ENCODE measurements at places on chromosomes 7 and 10.

GRCh38 chr10:118581340-118581739 lies 14.1 kb downstream of the PRLHR start:
- DNase-seq = no peak

DNA sequence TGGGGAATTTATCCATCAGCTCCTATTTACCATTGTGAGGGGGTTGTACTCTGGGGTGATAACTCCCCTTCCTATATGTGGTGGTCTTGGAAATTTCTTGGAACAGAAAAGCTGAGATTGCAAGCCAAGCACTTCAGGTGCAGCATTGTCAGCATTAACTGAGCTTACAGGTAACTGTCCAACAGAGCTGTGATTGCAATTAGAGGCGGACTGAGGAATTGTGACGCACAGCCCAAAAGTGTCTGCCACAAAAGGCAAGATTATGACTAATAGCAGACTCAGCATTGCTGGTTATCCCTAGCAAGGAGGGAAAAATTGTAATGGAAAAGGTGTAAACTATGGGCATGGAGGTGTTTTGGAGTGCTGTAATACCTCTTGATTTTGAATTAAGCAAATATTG lies 126.1 kb upstream of the AGR3 start:
- DNase-seq = no peak

GRCh38 chr10:111756217-111757061 lies 427.1 kb downstream of the GPAM start:
- no peak for DNase-seq

GRCh38 chr10:15563246-15563645 lies 156.5 kb downstream of the ITGA8 start:
- no peak for DNase-seq
